Stimulated activated CD8-positive, alpha-beta memory T cell treated with anti-CD3 and anti-CD28 coated beads, Interleukin-4, amount 100 ng/mL, for 1 hour (primary cell): ENCODE measurements at places on chromosomes 11 and 22.

GRCh38 chr11:9144828-9145227 lies 53.4 kb upstream of the SCUBE2 start:
- no peak for DNase-seq

- DNase-seq, result no peak
These were observed 19.8 kb upstream of the PRAME start for GRCh38 chr22:22578702-22579424.

DNA sequence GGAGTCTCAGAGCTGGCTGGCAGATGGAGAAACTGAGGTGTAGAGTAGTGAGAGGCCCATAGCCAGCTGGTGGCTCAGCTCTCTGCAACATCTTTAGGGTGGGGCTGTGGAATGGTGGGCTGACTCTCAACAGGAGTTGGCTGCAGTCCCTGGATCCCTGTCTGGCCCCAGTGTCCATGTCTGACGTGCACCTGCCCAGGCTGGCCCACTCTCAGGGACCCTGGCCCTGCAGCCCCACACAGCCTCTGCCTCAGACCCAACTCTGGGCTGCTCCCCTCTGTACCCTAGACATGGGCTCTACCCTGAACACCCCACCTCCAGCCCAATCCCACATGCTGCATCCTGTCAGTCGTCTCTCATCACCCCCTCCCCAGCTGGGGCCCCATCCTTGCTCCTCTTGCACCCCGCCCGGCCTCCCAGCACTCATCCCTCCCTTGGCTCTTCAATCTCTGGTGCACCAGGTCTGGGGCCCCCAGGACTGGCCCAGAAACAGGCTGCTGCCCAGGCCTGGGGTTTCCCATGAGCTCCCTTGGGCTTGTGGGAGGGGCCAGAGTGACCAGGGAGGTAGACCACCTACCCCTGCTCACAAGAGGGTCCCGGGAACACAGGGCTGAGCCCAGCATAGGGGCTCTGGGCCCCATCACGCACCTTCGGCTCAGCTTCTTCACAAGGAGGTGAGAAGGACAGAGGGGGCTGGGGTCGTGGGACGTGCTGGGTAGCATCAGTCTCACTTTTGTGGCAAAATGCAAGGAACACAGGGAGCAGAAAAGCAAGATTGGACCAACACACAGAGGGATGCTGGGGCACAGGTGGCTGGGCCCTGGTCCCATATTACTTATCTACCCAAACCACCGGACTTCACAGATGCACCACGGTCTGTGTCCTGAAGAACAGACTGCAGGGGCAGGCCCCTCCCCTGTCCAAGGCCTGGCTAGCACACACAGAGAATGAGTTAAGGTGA lies 31.5 kb downstream of the ARVCF start:
- no peak for DNase-seq

- no peak for DNase-seq
These were observed 169.6 kb downstream of the ETS1 start for GRCh38 chr11:128417607-128418324.

DNA sequence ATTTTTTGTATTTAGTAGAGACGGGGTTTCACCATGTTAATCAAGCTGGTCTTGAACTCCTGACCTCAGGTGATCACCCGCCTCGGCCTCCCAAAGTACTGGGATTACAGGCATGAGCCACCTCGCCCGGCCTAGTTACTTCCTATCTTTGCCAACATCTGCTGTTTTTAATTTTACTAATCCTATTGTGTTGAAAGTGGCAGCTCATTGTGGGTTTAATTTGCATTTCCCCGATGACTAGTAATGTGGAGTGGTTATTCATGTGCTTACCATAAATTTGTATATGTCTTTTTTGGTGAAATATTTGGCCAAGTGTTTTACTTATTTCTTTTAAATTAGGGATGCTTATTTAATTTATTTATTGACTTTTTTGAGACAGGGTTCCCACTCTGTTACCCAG lies 74.2 kb upstream of the SLC25A18 start:
- DNase-seq, result no peak

- DNase-seq, result no peak
These were observed 7.9 kb upstream of the CAPN5 start for GRCh38 chr11:77058900-77059299.

DNA sequence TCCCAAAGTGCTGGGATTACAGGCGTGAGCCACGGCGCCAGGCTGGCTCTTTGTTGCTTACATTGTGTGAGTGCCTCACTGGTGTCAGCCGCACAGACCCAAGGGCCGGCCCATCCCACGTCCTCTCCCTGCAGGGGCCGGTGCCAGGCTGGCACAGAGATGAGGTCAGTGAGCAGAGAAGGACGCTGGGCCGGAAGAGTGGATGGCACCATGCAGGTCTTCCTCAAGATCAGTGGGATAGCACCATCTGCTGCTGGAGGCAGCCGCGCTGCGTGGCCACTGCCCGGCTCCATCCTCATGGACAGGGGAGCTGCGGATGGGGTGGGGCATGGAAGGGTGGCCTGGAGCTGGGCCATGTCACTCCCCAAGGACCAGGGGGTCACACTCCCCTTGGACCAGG lies 22.0 kb upstream of the FGF4 start:
- no peak for DNase-seq
